ENCODE measurements at places on chromosomes 4 and X. TPM values are rescaled to one million over a fixed set of nuclear protein-coding genes. Genes with fewer than 3 reads are reported as not detected.

DNA sequence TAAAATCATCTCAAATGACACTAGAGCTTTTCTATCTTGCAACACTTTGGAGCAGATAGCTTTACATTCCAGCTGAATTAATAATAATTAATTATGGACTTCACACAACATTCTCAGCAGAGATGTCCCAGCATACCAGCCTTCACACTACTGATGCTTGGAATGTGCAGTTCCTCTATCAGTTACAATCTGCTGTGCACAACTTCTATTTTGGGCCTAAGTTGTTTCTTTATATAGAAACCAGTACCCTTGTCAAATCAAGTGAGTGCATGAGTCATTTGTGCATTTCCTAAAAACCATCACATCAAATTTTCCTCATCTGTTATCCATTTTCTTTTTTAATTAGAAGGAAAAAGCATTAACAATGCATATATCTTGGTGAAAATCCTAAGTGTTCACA, 8.8 kb upstream of the RASL11B start:
- H3K4me1 ChIP-seq = no peaks in the 10 kb centered on the region
- no peaks in the 10 kb centered on the region for H3K36me3 ChIP-seq
- H3K4me3 ChIP-seq = no peak overlapping the region
- DNase-seq = no peak
- peaks cover 1% of the 10 kb centered on the region for H3K27me3 ChIP-seq

- H3K27me3 ChIP-seq = no peaks in the 10 kb centered on the region
- H3K4me1 ChIP-seq = no peaks in the 10 kb centered on the region
- H3K27ac ChIP-seq = no peak overlapping the region
- no peak for DNase-seq
- H3K4me3 ChIP-seq = no peak overlapping the region
These were observed 36.3 kb downstream of the SNCA start for GRCh38 chr4:89800527-89801103.

DNA sequence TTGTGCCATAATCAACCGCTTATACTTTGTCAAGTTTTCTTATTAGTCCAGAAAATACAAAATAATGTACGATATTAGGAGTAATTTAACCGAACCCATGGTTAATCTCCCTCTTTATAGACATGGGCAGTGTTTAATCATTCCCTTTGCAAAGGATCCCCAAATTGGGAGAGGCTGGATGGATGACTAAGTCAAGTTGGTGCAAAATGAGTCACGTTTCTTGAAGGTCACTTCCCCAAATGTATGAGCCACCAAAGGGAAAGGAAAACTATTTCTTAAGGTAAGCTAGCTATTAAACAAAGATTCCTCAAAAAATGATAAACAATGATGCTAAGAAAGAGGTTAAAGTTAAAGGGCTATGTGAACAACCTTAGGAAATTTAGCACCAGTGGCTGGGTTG, 17.5 kb downstream of the MAML3 start:
- no peak overlapping the region for H3K27ac ChIP-seq
- H3K4me3 ChIP-seq = no peak overlapping the region
- no peaks in the 10 kb centered on the region for H3K36me3 ChIP-seq
- no peak for DNase-seq
- H3K27me3 ChIP-seq = no peaks in the 10 kb centered on the region

GRCh38 chr4:96035727-96036126, 195.8 kb downstream of the PDHA2 start:
- no peak overlapping the region for H3K4me3 ChIP-seq
- H3K27me3 ChIP-seq = no peaks in the 10 kb centered on the region
- no peak overlapping the region for H3K27ac ChIP-seq

- peak; percentile 75 for DNase-seq
- no peaks in the 10 kb centered on the region for H3K27me3 ChIP-seq
- peaks cover 3% of the 10 kb centered on the region for H3K36me3 ChIP-seq
- no peak within 1 kb of the TSS for H3K27ac ChIP-seq
These were observed at the start of gene CCNQ for GRCh38 chrX:153598541-153599191. Gene CCNQ, minus strand, starts transcription at chrX:153599139. Its CDS starts 66 bp downstream, at chrX:153599073.

DNA sequence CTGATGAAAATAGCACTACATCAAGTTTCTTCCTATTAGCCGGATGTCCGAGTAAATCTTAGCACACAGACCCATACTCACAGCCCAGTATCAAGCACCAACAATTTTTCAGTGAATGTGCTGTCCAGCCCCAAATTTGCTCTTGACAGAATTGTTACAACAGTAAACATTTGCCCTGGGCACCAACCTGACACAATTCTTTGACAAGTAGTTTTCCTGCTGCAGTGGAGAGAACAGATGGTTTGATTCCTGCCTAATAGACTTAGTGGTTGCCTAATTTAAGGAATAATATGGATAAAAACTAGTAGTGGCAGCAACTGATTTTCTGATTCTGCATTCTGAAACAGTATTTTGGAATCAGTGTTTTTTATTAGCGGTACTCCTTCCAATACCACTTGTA, 253.6 kb downstream of the SLC39A8 start:
- no peak overlapping the region for H3K27ac ChIP-seq
- no peaks in the 10 kb centered on the region for H3K36me3 ChIP-seq
- no peak for DNase-seq
- H3K4me3 ChIP-seq = no peak overlapping the region
- no peaks in the 10 kb centered on the region for H3K4me1 ChIP-seq

- H3K4me3 ChIP-seq = no peak overlapping the region
- H3K4me1 ChIP-seq = no peaks in the 10 kb centered on the region
- H3K27me3 ChIP-seq = no peaks in the 10 kb centered on the region
- no peak overlapping the region for H3K27ac ChIP-seq
- H3K36me3 ChIP-seq = no peaks in the 10 kb centered on the region
These were observed 113.8 kb upstream of the PUDP start for GRCh38 chrX:7261672-7262332.

- H3K36me3 ChIP-seq = peaks cover 3% of the 10 kb centered on the region
- no peaks in the 10 kb centered on the region for H3K4me1 ChIP-seq
- no peak overlapping the region for H3K4me3 ChIP-seq
These were observed 99.1 kb upstream of the CBR4 start for GRCh38 chr4:169109035-169109675.

DNA sequence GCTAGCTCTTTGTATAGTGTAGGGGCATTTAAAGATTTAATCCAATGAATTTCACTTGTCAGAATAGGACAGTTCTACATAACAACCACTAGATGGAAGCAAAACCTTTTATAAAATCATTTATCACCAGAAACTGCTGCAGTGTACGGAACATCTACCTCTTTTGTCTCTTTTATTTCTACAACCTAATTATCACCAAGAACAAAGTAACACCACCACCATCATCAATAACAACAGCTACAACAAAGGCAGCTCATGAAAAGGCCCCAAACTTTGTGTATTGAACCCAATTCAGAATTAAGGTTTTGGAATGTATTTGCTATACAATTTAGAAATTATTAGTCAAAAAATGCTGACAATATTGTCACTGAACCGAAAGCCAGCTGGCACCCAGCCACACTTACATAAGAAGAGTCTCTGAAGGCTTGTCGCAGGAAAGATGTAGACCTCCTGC, 260.9 kb upstream of the RPS6KA3 start:
- H3K4me1 ChIP-seq = no peaks in the 10 kb centered on the region
- no peak overlapping the region for H3K4me3 ChIP-seq
- H3K27me3 ChIP-seq = no peaks in the 10 kb centered on the region
- no peaks in the 10 kb centered on the region for H3K36me3 ChIP-seq
- H3K27ac ChIP-seq = no peak overlapping the region

- no peaks in the 10 kb centered on the region for H3K27me3 ChIP-seq
- H3K4me1 ChIP-seq = no peaks in the 10 kb centered on the region
- H3K27ac ChIP-seq = no peak overlapping the region
- H3K36me3 ChIP-seq = no peaks in the 10 kb centered on the region
- no peak overlapping the region for H3K4me3 ChIP-seq
- no peak for DNase-seq
These were observed 222.4 kb downstream of the HHIP start for GRCh38 chr4:144868309-144868708.

GRCh38 chr4:159341522-159341921, 238.6 kb downstream of the RAPGEF2 start:
- no peaks in the 10 kb centered on the region for H3K27me3 ChIP-seq
- peaks cover 9% of the 10 kb centered on the region for H3K36me3 ChIP-seq
- H3K27ac ChIP-seq = no peak overlapping the region
- H3K4me3 ChIP-seq = no peak overlapping the region
- DNase-seq = no peak

Gene ADH1B
- 4,880 TPM for polyA plus RNA-seq

Gene NXF2B
- polyA plus RNA-seq = not detected

Gene PAK3
- 0.84 TPM for polyA plus RNA-seq

Gene LDB2
- polyA plus RNA-seq = 20.0 TPM

Gene ERAS
- 0.69 TPM for polyA plus RNA-seq

Gene SSX2B
- polyA plus RNA-seq = not detected

Gene NXF2
- not detected for polyA plus RNA-seq

Gene CHM
- 11.9 TPM for polyA plus RNA-seq

Gene NPY2R
- polyA plus RNA-seq = 7.8 TPM
